COLO829 (cell line): ENCODE measurements at places on chromosomes 5 and 9.

DNA sequence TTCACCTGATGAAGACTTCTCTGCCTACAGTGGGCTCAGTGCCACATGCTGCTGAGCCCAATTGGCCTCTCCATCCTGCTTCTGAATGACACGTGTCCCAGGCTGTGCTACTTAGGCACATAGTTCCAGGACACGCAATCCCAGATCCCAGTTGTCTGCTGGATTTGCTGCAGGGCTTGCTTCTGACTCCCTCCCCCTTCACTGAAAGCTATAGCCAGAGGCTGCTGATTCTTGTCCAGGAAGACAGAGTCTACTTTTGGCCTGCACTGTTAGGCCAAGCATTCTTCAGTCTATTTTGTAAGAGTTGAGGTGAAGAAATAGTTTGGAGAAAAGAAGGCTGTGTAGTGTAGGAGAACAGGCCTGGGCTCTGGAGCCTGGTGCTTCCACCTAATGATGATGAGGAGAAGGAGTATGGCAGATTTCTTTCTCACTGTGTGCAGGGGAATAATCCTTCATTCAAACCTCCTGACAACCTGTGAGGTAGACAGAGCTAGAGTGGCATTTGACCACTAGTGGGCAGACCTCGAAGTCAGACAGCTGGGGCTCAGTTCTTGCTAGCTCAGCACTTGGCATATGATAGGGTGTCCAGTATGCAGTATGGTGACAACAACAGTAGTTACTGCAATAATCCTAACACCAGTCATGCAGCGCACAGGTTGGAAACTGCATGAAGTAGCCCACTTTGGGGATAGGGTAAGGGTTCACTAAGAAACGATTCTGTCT is 19.5 kb upstream of the ASPN start:
- DNase-seq = peak; percentile 26

- DNase-seq = no peak
These were observed 229.3 kb upstream of the ACTBL2 start for GRCh38 chr5:57711946-57712345.

DNA sequence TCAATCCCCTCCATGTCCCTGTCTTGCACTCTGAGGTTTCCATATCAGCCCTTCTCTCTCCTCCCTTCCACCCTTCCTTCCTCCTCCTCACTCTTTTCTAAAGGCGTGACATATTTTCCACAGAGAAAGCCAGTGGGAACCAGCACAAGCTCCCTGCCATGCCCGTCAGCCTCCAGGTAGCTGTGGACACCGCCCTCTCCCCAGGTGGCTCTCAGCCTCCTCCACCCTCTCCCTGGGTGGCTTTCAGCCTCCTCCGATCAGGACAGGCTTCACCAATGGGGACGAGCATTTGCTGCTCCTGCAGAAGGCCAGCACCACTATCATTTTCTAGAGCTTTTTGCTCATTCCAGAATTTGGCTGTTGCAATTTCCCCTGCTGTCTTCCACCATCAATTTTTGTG is 236.6 kb downstream of the GADD45G start:
- no peak for DNase-seq

GRCh38 chr9:101671567-101671966 is 66.9 kb downstream of the GRIN3A start:
- DNase-seq = no peak

DNA sequence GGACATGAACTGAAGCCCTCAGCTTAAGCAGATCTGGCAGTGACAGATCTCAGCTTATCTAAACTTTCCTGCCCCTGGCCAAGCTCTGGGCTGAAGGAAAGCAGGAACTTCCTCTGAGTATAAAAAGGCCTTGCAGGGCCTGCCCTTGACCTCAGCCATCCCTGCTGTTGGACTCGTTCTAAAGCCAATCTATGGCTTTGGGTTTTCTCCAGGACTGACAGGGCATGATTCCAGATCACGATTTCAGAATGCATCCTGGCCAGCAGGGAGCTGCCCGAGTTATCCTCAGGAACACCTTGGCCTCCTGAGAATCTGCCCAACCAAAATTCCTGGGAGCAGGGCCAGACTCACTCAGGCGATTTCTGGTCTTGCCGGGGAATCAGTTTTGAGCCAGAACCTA is 502.7 kb downstream of the TLE4 start:
- DNase-seq = no peak
